ENCODE measurements at places on chromosomes 5 and 9.

DNA sequence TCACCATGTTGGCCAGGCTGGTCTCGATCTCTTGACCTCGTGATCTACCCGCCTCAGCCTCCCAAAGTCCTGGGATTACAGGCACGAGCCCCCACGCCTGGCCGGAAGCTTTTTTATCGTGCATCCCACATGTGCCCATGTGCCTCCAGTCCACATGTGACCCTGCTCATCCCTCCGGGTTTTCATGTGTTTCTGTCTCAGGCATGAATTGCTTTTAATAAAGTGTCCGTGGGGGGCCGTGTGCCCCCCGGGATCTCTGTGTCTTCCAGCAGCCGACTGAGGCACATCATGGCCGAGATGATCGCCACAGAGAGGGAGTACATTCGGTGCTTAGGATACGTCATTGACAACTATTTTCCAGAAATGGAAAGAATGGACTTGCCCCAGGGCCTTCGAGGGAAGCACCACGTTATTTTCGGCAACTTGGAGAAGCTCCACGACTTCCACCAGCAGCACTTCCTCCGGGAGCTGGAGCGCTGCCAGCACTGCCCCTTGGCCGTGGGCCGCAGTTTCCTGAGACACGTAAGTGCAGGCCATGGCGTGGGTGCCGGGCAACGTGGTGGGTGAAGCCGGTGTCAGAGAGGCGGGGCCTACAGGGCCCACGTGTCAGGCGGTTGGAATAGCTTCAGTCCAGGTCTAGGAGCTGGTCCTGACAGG is 22.1 kb upstream of the LRRC14B start:
- DNase-seq, result no peak

GRCh38 chr5:97135868-97136267 is 6.5 kb downstream of the LIX1 start:
- DNase-seq, result no peak

GRCh38 chr9:131024978-131025868 is 16.2 kb downstream of the LAMC3 start:
- DNase-seq, result no peak

GRCh38 chr9:100699668-100700067 is 121.8 kb downstream of the CAVIN4 start:
- DNase-seq, result no peak

DNA sequence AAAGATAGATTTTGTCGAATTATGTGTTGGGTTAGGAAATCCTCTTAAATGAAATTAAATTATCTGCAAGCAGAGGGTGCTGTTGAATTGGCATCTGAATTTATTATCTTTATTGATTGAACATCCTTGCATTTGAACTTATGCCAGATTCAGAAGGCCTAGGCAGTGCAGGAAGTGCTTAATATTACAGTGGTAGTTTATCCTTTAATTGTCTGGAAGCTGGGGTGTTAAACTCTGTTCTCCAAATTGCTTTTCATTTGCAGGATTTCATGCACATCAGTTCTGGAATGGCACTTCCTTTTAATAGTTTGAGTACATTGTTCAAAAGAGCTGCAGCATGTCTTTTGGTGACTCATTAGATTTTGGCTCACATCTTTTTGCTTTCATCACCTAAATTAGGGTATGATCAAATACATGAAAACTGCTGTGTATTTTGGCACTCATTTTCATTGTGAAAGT is 186.3 kb downstream of the KDM4C start:
- DNase-seq, result no peak

DNA sequence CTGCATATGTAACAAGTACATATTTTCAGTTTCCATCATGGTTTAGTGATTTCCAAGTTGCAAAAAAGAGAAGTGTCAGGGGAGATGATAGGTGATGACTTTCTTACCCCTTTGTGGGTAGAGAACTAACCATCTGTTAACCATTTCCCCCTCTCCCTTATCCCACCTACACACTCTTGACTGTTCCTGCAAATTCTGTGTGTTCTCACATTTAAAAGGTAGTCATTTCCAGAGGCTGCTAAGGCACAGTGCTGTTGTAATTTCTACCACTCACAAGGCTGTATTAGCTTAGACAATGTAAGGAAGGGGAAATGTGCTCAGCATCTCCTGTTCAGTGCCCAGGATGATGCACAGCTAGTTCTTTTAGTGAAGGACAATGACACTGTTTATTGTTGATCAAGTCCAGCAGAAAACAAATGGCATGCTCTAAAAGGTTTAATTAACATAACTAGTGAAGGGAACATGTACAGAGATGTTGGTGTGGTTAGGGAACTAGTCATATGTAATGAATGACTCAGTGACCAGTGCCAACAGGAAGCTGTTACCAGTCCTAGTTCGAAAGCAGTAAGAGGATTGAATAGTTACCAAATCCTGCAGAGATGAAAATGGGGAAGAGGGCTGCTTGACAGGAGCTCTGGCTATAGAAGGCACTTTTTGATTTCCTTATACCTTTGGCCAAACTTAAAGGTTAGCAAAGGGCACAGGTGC is 165.1 kb downstream of the PLK2 start:
- no peak for DNase-seq

DNA sequence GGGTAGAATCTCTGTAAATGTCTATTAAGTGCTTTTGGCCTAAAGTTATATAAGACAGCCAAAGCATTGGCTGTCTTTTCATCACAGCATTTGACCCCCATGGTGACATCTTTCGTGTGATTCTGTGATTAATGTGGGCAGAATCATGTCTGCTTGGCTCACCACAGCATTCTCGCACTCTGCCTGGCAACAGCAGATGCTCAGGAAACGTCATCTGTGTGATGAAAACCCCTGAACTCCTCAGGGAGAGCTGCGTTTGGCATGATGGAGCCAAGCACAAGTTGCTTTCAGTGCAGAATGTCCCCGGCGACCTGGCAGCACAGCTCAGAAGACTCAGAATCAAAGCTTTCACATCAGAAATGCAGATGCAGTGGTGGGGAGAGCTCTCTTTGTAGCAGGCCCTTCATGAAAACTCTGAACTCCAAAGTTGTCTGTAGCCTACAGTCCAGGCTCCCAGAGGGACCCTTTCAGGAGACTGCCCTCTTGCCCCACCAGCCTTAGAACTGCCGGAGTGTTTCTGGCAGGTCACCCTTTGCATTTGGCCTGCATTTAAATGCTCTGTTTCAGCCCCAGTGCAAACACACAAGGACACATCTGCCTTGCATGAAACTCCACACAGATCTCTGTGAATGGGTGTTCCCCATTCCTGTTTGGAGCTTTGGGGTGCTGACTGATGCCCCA is 155.6 kb upstream of the PANK3 start:
- DNase-seq, result no peak

- DNase-seq, result no peak
Observed at GRCh38 chr5:55324815-55325418, 17.1 kb downstream of the MTREX start.

DNA sequence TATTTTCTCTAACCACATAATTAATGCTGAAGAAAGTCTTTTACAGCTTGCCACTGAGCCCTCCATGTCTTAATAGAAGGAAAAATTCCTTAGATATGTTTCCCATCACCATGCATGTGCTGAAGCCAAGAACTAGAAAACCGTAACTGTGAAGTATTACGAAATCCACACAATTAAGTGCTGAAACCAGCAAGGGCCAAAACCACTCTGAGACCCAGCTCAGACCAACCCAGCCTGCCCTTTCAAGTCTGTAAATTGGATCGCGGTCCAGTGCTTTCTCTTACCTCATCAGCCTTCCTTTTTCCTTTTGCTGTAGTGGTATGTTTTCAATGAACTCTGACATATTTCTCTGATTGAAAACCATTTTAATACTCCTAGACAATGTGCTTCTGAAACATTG is 26.3 kb downstream of the SEMA5A start:
- DNase-seq, result no peak

DNA sequence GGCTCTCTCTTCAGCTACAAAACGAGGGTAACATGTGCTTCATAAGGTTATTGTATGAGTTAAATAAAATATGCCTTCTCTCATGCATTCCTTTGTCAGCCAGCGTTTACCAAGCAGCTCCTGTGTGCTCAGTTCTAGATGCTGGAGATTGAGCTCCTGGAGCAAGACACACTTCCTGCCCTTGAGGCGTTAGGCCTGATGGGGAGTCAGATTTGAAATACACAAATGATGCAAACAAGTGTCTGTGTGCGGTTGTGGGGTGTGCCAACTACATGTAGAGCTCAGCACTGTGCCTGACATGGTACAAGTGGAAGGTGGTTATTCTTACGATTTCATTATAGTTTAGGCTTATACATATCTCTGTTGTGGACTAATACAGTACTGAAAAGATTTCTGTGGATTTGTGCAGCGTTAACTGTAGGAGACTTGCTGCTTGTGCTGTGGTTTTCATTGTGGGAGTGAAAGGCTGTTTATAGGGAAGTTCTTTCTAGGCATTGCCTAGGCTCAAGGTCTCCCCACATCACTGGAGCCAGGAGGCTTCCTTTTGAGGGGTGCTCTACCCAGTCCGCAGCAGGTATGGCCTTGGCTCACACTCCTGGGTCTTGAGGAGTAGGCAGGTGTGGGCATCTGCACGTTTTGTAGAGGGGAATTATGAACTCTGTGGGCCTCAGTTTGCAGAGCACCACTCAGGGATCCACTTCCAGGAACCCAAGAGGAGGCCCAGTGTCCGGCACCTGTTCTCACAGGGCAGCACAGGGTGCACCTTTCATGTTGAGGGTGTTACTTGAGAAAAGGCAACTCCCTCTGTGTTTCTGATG is 39.8 kb upstream of the ANGPTL2 start:
- no peak for DNase-seq

DNA sequence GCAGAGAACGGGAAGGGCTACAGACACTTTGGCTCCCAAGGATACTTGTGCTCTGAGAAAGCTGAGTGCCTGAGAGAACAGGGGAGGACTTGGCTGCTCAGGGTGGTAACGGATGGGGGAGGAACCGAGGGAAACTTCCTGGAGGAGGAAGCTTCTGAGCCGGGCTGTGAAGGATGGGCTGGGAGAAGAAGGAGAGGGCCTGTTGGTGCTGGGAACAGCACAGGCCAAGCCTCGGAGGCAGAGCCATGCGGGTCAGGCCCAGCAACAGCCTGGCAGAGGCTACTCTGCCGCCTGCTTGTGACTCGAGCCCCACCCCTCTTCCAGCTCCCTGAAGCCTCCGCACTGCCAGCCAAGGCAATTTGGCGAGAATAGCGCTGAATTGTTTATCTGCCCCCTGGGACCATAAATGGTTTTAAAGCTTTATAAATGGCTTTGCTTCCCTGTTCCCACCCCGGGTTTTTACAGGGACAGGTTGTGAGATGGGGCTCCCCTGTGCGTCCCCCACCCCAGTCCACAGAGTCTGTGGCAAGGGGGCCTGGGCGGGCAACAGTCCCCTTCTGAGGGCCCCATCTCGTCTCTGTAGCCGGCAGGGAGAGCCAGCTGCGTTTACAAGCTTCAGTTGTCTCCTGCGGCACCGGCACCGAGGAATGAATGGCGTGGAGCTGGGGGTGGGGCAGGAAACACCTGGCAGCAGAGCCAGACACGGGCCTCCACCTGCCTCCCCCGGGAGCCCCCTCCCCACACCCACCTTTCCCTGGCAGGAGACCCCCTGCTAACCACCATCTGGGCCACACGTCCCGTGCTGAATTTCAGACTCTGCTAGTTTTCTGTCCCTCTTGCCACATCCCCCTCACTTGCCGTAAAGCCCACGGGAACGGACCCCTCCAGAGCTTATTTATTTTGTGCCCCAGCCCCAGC is 24.4 kb downstream of the FAM163B start:
- DNase-seq, result no peak

GRCh38 chr9:120730654-120731514 is 16.6 kb upstream of the MEGF9 start:
- no peak for DNase-seq

- no peak for DNase-seq
Observed at GRCh38 chr9:91301161-91301560, 60.6 kb downstream of the AUH start.

GRCh38 chr9:79312686-79313421 is 258.9 kb upstream of the TLE4 start:
- no peak for DNase-seq

GRCh38 chr9:35844628-35845270 is 15.7 kb downstream of the TMEM8B start:
- no peak for DNase-seq

- no peak for DNase-seq
Observed at GRCh38 chr9:16069671-16070454, 517.0 kb downstream of the CCDC171 start.

DNA sequence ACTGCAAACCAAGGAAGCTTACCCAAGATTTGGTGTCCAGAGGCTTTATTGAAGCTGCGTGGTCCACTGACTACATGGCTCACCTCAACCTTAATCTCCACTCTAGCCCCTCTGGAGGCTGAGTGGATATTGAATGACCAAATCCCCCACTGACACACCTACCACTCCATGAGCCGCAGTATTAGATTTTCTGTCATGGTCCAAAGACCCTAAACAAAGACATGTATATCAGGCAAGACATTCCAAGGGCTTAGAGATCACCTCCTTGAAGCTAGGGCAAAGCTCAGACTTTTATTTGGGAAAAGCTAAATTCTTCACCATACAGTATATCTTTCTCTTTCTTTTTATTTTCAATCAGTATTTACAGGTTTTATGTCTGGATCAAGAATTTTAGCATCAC is 346.2 kb upstream of the CTNND2 start:
- no peak for DNase-seq

- no peak for DNase-seq
Observed at GRCh38 chr9:99591770-99592169, 229.9 kb upstream of the NR4A3 start.

DNA sequence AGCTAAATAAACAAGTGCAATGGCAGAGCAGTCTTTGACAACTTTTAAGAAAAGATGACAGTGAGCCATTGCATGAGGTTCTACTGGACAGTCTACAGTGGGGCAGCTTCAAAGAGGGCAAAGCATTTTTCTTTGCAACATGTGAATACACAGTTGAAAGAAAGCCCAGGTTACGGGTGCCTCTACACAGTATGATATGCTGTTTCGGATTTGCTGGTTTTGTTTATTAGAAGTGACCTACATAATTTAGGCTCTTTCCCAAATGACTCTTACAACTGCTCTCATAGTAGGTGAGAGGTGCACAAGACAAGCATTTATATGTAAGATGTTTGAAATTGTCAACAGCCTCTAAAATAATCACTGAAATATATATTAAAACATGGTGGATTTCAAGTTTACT is 62.4 kb downstream of the MEF2C start:
- DNase-seq, result no peak

- no peak for DNase-seq
Observed at GRCh38 chr5:31730139-31730538, 91.2 kb downstream of the PDZD2 start.

DNA sequence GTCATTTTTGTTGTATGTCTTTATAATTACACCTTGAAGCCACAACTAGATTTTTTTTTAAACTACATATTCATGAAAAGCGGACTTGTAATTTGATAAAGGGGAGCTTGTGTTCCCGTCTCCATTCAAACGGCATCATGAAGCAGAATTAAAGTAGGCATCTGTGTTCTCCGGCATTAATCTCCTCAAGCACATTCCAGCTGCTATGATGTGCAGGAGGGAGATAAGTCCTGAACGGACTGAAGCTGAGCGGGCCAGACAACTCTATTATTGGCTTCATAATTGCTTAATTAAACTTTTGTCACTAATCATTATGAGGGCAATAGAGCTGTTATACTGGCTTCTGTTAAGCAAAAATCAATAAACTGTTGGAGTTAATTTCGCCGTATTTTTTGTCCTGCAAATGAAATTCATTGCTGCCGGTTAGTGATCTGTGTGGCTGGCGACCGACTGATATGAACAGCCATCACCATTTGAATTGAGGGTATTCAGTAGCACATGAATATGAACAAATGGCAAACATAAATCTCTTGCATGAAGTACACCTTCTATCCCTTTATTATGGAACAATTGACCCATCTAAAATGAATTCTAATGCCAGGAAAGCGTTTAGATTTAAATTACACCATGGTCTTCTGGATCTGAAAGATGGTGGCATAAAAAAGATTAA is 408.8 kb upstream of the IRX1 start:
- DNase-seq, result no peak
